Stimulated activated CD4-positive, alpha-beta T cell treated with anti-CD3 and anti-CD28 coated beads, TNF-alpha, amount 100 ng/mL, for 1 hour (primary cell): ENCODE measurements at places on chromosomes 4 and X.
A peak's percentile ranks its signal among the peaks of the same experiment; 100 is the strongest.

- no peak for DNase-seq
Observed at GRCh38 chrX:78075787-78076389, 28.2 kb upstream of the PGK1 start.

- no peak for DNase-seq
Observed at GRCh38 chr4:55819634-55820033, at the start of gene EXOC1L. Gene EXOC1L, plus strand, starts transcription at chr4:55819790. Its CDS starts 237 bp downstream, at chr4:55820027.

DNA sequence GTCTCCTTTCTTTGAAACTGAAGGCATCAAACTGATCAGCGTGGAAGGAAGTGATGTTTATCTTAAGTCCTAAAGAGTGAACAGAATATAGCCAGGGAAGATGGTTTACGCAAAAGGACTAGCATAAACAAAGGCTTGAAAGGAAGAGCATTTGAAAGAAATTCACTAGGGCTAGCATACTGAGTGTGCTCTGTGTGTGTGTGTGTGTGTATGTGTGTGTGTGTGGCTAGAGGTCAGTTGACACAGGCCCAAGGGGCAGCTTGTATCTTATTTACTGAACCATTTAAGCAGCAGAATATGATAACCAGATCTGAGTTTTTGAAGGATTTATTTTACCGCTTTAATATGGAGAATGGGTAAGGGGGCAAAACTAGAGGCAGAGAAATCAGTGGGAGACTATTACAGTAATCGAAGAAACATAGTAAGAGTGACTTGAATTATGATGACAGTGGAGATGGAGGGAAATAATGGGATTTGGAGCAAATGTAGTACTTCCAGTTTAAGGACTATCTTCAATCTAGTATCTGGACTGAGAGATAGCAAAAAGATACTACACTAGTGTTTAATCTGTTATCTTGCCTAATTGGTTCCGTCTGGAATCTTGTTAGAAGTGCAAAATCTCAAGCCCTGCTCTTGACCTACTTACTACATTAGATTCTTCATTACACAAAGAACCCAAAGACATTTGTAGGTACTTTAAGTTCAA is 36.9 kb downstream of the CEP44 start:
- no peak for DNase-seq

DNA sequence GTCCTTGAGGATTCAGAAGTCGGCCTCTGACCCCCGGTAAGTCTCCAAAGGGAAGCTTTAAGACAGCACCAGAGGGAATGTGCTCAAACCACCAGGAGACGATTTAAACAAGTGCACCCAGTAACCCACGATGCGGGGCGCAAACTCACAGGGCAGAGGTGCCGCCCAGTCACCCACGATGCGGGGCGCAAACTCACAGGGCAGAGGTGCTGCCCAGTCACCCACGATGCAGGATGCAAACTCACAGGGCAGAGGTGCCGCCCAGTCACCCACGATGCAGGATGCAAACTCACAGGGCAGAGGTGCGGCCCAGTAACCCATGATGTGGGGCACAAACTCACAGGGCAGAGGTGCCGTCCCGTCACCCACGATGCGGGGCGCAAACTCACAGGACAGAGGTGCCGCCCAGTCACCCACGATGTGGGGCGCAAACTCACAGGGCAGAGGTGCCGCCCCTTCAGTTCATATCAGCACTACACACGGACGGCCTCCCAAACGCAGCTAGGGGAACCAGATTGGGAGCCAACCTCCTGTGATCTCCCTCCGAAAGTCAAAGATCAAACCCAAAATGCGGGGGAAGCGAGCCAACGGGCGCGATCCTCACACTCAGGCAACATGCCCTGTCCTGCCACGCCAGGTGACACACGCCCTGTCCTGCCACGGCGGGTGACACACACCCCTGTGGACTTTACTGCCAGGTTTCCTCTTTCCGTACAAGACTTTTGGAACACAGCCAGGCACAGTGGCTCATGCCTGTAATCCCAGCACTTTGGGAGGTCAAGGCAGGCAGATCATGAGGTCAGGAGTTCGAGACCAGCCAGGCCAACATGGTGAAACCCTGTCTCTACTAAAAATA is 11.3 kb downstream of the PPP2R3B start:
- DNase-seq, result no peak

- DNase-seq, result peak; percentile 39
Observed at GRCh38 chrX:107676559-107677378, 48.5 kb downstream of the PRPS1 start.
